ENCODE measurements at places on chromosomes 6 and 20. TPM values are rescaled to one million over a fixed set of nuclear protein-coding genes. Genes with fewer than 3 reads are reported as not detected.

Gene PI16
- 0.15 TPM for total RNA-seq

- H3K4me3 ChIP-seq = no peak overlapping the region
- H3K27me3 ChIP-seq = no peaks in the 10 kb centered on the region
- no peak overlapping the region for H3K27ac ChIP-seq
- no peaks in the 10 kb centered on the region for H3K4me1 ChIP-seq
- DNase-seq = no peak
- H3K36me3 ChIP-seq = no peaks in the 10 kb centered on the region
These were observed 442.6 kb upstream of the PTCHD4 start for GRCh38 chr6:48553467-48554189.

Gene PCED1A
- 34.0 TPM for total RNA-seq

DNA sequence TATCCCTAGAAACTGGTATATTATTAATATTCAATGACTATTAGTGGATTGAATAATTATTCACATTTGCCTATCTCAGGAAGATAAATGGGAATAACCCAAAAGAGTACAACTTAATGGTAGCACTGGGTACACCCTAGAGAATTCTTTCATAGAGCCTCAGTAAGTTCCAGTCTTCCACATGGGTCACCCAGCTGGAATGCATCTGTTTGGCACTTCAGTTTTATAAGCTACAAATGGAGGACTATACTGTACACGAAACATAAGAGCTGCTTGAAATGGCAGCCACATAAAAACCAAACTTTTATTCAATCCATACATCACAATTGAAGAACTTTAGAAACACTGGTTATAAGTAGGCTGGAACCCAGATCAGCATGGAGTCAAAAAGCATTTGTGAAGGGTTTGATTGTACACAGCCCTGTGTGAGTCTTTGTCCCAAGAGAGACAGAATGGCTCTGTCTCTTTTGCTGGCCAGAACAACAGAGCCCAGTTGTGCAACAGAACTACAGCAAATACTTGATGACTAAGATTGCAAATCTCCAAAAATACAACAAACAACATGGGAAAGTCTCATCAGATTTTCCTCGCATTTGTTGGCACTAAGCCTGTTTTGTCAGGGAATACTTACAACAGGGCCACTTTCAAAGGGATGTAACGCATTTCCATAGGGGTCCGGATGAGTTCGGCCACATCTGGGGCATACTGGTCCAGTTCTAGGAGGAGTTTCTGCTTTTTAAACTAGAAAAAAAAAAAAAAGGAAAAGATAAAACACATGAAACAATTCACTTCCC is 39.5 kb downstream of the PIGU start:
- DNase-seq = no peak
- no peaks in the 10 kb centered on the region for H3K4me1 ChIP-seq
- H3K36me3 ChIP-seq = peaks cover 37% of the 10 kb centered on the region
- no peaks in the 10 kb centered on the region for H3K27me3 ChIP-seq

DNA sequence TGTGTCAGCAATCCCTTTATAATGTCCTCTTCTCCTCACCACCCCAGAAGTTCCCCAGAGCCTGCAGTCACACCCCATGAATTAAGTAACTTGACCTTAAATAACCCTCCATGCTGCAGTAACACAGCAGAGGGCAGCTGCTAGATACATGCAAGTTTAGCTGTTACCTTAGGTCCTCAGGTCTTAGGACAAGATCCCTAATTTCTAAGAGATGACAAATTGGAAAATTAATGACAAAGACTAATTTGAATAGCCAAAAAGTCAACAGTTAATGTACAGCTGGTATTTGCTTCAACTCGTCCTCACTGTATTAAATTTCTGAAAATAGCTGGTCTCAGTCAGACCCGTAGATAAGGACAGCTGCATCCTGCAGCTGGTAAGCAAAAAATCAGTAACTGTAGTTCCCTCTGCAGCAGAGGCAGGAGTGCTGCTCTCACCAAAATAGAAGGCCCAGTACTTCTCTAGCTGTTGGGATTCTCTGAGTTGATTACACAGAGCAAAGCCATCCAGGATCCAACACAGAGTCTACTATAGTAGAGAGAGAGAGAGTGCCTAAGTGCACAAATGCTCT is 62.4 kb downstream of the TNFRSF21 start:
- no peak for DNase-seq
- no peak overlapping the region for H3K27ac ChIP-seq
- H3K27me3 ChIP-seq = no peaks in the 10 kb centered on the region
- H3K4me1 ChIP-seq = peaks cover 13% of the 10 kb centered on the region
- no peak overlapping the region for H3K4me3 ChIP-seq

DNA sequence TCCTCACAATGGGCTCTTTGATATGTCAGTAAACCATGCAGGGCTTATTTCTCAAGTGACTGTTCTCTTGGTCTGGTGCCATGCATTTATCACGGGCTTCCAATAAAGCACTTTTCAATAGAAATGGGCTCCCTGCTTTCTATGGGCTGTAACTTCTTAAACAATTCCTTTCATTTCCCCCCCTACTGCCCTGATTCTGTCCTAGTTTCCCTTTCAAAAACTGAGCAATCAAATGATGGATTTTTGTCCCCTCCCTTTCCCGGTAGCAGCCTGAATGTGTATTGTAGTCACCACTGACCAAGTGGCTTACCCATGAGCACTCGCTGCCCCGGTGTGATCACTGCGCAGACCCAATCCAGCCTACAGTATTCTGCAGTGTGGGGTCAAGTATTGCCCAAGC is 13.9 kb downstream of the RPS10 start:
- no peaks in the 10 kb centered on the region for H3K27me3 ChIP-seq
- H3K27ac ChIP-seq = no peak overlapping the region
- peaks cover 3% of the 10 kb centered on the region for H3K4me1 ChIP-seq
- H3K4me3 ChIP-seq = no peak overlapping the region
- no peak for DNase-seq

DNA sequence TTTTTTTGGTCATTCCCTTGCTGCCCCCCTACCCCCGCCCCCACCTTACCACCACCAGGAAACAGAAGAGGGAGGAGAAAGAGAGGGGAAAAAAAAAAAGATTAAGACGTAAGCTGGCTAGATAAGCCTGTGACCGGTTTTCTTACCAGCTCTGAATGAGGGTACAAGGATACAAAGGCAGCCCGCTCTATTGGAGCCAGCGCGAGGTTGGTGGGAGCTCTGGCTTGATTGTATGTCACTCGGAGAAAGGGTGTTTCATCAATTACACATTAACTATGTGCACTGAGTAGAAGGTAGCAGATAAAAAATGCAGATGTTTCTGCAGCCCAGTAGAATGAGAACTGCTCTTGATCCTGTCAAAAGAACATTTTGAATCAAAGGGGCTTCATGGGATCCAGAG is 28.6 kb upstream of the OLIG3 start:
- H3K36me3 ChIP-seq = no peaks in the 10 kb centered on the region
- H3K4me1 ChIP-seq = no peaks in the 10 kb centered on the region
- H3K4me3 ChIP-seq = no peak overlapping the region
- no peak overlapping the region for H3K27ac ChIP-seq

DNA sequence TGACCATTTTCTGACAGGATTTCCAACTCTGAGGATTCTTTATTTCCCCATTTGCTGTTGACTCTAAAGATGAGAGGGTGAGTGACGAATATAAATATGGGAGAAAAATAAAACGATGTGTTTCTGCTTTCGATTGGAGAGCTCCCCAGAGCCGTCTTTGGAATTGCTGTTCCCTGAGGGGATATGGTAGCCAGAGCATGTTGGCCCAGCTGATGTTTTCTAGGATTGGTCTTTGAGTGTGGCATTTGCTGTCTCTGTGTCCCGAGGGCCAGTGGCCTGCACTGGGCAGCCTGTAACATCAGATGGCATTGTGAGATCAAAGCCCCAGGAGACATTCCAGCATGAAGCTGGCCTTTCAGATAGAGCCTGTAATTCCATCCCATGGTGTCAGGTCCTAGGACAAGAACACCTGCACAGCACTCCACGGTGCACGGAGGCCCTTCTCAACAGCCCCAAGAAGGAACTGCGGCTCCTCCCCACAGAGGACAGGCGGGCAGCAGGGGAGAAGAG is 26.7 kb downstream of the PKIG start:
- H3K27ac ChIP-seq = peak overlapping the region; percentile 49
- no peak for DNase-seq
- no peaks in the 10 kb centered on the region for H3K27me3 ChIP-seq

DNA sequence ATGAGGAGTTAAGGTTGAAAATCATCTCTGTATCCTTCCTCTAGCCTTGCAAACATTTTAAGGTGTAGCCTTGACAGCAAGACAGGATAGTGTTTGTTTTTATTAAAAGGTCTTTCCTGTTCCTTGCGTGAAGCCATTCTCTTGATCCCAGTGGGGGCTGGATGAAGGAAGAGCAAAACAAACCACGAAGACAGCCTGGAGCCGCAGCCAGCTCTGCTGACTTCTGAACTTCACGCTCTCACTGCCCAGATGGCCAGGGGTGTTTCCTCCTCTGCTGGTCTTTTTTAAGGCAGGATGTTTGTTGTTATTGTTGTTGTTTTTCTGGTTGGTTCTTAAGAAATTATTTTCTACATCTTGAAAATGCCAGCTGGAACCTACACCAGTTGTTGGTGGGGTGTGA is 156.4 kb downstream of the MTHFD1L start:
- peaks cover 13% of the 10 kb centered on the region for H3K36me3 ChIP-seq
- no peaks in the 10 kb centered on the region for H3K27me3 ChIP-seq
- DNase-seq = no peak
- no peak overlapping the region for H3K4me3 ChIP-seq
- peaks cover 33% of the 10 kb centered on the region for H3K4me1 ChIP-seq

All from chondrocyte (in vitro differentiated cells).